ENCODE measurements at places on chromosomes 2 and 18. TPM values are rescaled to one million over a fixed set of nuclear protein-coding genes. Genes with fewer than 3 reads are reported as not detected.

LTBP1 gene
- total RNA-seq: 72.4 TPM

ERFE gene
- total RNA-seq: 10.2 TPM

ABCA12 gene
- total RNA-seq: not detected

DUSP2 gene
- total RNA-seq: 37.3 TPM

GALNT14 gene
- 25.6 TPM for total RNA-seq

L3MBTL4 gene
- not detected for total RNA-seq

PLGLB1 gene
- total RNA-seq: 3.6 TPM

DNA sequence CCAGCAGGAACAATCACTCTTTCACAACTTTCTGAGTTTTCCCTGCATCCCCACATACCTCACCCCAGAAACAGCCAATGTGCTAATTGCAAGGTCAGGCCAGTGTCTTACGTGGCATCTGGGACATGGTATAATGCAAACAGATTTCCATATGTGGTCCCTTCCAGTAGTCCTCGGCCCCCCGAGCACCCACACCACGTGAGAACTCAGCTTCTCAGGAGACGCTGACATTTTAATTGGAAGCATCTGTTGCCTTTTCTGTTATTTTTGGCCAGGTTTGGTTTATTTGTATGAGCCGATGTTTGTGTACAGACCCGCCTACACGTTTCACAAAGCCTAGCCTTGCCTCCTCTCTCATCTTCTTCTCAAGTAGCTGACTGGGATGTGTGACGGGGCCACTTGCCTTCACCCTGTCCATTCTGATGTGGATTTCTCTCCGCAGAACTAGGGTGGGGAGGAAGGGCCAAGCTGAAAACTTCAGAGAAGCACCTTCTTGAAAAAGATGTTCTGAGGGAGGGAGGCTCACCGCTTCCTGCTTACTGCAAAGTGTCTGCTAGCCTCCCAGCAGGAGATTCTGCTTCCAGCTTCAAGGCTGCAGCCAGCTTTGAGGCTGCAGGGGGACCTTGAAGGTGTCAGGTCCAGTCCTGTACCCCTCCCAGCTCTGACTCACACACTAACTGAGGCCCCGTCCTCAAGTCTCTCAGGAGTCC lies 109.6 kb upstream of the SLC14A2 start:
- no peak for DNase-seq

GRCh38 chr2:235419996-235420395 lies 73.8 kb upstream of the AGAP1 start:
- no peak for DNase-seq

GRCh38 chr18:35938158-35938557 lies 34.3 kb upstream of the RMP24 start:
- DNase-seq: no peak

GRCh38 chr2:63590626-63591408 lies 2.1 kb downstream of the MDH1 start:
- peak; percentile 72 for DNase-seq

DNA sequence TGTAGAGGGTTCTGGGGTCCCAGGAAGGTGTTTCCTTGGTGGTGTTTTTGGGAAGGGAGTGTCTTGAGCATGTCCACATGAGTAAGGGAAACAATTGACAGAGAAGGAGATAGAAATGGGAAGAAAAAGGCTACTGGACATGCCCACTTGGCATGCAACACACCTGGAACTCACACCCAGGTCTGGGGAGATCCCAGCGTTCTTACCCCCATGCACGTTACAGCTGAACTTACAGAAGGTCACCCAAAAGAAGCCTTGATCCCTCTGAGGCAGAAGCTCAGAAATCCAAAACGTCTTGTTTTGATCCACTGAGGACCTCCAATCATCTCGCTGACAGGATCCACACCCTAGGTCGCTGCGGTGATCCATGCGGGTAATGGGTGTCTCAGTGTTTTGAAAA lies 142.0 kb downstream of the ZNF516 start:
- no peak for DNase-seq

GRCh38 chr2:2831633-2832032 lies 500.6 kb upstream of the MYT1L start:
- no peak for DNase-seq

GRCh38 chr2:47903781-47904490 lies 2.4 kb downstream of the FBXO11 start:
- no peak for DNase-seq

- DNase-seq: no peak
These were observed 49.4 kb upstream of the MCFD2 start for GRCh38 chr2:46964835-46965560.

- no peak for DNase-seq
These were observed 8.9 kb upstream of the SPDYA start for GRCh38 chr2:28801726-28802125.

DNA sequence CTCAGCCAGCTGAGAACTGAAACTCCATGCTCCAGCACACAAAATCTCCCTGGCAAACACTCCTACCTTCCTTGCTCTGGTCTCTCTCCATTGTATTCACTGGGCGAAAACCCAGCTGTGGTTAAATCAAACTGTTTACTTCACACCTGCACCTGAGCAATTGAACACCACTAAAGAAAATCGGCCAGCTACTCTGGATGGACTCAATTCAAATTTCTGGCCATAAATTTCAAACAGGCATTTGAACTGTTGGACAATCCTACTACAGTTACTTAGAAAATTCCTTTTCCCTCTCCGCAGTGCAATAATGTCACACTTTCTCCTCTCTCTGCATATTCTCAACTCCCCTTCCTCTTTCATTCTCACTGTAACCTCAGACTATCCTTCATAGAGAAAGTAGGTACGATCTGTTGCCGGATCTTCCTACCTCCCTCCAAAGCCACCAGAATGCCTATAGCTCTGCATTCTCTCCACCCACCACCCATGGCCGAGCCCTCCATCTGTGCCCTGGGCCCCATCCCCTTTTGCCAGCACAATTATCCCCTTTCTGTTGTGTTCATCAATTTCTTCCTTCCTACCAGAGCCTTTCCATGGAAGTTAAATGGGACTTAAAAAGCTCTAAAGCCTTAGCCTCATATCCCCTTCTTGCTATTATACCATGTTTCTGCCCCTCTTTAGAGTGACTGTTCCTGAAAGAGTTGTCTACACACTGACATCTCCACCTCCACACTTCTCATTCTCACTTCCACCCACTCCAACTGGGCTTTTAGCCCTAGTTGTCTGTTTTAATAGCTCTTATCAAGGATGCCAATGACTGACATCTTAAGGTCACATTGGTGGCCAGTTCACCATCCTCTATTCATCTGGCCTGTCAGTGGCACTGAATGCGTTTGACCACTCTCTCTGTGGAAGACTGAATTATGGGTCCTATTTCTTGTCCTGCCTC lies 127.5 kb upstream of the SLC1A4 start:
- peak; percentile 28 for DNase-seq

DNA sequence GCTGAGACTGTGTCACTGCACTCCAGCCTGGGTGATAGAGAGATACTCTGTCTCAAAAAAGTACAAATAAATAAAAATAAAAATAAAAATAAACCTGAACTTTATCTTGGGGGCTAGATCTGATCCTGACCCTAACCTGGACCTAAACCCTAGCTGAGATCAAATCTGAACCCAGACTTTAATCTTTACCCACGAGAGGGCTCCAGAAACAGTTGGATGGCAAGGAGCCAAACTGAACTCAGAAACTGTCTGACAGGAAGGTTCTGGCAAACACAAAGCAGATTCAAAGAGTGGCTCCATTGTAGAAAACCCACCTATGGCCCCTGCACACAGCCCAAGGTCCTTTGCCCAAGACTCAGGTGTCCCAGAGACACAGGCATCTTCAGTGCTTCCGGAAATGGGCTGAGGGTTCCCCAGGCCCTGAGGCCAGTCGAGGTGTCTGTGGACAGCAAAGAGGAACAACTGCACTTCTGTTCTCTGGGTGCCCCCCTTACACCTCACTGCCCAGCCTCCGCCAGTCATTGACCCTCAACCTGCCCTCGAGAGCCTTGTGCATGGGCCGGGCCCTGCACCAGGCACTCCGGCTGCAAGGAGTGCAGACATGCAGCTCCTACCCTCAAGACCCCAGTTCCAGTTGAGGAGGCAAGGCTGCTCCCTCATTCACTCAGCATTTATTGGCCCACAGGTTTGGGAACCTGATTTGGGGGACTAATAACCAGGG lies 95.2 kb downstream of the TFCP2L1 start:
- no peak for DNase-seq

- no peak for DNase-seq
These were observed 190.6 kb downstream of the ACKR3 start for GRCh38 chr2:236760246-236760645.

DNA sequence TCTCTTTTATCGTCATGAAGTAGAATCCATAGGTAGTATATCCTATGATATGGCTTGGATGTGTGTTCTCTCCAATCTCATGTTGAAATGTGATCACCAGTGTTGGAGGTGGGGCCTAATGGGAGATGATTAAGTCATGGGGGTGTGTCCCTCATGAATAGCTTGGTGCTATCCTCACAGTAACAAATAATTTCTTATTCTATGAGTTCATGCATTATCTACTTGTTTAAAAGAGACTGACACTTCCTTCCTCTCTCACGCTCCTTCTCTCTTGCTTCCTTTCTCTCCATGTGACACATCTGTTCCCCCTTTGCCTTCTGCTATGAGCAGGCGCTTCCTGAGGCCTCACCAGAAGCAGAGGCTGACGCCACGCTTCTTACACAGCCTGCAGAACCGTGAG lies 165.6 kb downstream of the MREG start:
- no peak for DNase-seq
